Pons (tissue), 1 donor: ENCODE measurements at places on chromosomes 6 and 20.

- DNase-seq, result no peak
These were observed 29.3 kb downstream of the PYGB start for GRCh38 chr20:25277051-25277801.

- DNase-seq, result peak; percentile 72
These were observed 15.5 kb upstream of the CLDN20 start for GRCh38 chr6:155248008-155249001.

DNA sequence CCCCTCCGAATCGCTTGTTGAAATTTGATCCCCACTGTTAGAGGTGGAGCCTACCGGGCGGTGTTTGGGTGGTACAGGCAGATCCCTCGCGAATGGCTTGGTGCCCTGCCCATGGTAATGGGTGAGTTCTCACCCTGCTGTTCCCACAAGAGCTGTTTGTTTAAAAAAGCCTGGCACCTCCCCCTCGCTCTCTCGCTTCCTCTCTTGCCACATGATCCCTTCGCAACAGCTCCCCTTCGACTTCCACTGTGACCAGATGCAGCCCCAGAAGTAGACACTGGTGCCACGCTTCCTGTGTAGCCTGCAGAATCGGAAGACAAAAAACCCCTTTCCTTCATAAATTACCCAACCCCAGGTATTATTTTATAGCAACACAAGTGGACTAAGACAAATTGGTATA is 292.2 kb upstream of the QKI start:
- no peak for DNase-seq

- DNase-seq, result no peak
These were observed 64.7 kb upstream of the HS3ST5 start for GRCh38 chr6:114407426-114408035.

DNA sequence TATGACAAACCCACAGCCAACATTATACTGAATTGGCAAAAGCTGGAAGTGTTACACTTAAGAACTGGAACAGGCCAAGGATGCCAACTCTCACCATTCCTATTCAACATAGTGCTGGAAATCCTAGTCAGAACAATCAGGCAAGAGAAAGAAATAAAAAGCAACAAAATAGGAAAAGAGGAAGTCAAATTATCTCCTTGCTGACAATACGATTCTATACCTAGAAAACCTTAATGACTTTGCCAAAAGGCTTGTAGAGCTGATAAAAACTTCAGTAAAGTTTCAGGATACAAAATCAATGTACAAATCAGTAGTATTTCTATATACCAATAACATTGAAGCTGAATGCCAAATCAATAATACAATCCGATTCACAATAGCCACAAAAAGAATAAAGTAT is 32.4 kb downstream of the OR5V1 start:
- DNase-seq, result no peak

DNA sequence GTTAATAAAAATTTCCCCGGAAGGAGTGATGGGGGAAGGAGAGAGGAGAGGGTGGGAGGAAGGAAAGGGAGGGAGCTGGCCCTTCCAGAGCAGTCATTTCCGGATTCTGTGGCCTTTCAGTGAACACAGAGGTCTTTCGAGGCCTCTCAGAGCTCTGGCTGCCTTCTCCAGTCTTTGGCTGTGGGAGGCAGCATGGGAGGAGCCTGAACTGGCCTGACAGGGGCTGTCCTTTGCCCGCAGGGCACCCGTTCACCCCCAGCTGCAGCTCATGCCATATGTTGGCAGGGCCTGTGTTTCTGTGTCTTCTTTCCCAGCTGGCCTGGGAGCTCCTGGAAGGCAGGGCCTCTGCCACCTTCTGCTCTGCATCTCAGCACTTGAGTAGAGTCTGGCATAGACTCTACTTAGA is 95.5 kb downstream of the PPP1R14C start:
- DNase-seq, result no peak

- peak; percentile 67 for DNase-seq
These were observed 26.7 kb upstream of the TFAP2B start for GRCh38 chr6:50791900-50792508.

DNA sequence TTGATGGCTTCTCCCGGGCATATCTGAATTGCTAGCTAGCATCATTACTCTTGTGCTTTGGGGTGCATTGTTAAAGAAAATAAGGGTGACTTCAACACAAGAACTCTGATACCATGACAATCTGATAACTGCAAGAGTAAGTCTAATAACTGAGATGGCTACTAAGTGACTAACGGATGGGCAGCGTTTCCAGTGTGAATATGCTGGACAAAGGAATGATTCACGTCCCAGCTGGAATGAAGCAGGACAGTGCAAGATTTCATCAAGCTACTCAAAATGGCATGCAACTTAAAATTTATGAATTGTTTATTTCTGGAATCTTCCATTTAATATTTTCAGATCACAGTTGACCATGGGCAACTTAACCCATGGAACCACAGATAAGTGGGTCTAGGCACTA is 31.7 kb downstream of the MOXD1 start:
- DNase-seq, result peak; percentile 71

DNA sequence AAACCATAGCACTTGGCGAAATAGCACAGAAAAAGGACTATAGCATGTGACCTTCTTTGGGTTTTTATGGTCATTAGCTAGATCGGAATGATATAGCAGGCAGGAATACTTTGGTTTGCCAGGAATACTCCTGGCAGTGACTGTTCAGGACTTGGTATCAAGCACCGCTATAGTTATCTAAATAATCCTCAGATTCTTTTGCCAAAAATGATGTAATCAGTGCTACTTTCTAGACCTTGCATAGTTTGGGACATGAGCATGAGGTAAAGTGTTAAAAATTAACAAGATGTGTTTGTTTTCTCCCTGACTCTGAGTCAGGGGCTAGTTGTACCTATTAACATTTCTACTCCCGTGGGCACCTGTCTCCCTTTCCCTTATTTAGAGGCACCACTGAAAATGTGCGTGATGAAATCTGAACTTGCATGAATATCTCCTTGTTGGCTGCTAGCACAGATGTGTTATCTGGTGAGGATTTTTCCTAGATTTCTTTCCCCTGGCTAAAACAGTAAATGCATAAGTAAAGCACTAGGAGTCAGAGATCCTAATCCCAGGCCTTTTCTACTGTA is 511.0 kb downstream of the CDKAL1 start:
- no peak for DNase-seq

- no peak for DNase-seq
These were observed 674.9 kb downstream of the HDGFL1 start for GRCh38 chr6:23244300-23244699.

DNA sequence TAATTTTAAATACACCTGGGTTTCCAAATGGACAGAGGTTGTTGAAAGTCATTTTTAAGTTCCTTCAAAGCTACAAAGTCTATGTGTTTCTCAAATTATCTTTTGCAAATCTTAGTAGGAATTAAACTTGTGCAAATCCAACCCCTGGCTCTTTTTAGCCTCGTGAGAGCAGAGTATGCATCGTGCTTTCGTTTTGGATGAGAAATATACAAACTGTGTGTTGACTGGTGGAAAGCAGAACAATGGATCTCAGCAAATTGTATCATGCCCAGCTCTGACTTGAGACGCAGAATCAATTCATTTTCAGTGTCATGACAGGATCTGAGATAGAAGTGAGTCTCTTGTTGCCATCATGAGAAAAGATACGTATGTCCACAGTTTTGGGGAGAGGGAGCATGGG is 542.4 kb upstream of the FLRT3 start:
- peak; percentile 35 for DNase-seq

DNA sequence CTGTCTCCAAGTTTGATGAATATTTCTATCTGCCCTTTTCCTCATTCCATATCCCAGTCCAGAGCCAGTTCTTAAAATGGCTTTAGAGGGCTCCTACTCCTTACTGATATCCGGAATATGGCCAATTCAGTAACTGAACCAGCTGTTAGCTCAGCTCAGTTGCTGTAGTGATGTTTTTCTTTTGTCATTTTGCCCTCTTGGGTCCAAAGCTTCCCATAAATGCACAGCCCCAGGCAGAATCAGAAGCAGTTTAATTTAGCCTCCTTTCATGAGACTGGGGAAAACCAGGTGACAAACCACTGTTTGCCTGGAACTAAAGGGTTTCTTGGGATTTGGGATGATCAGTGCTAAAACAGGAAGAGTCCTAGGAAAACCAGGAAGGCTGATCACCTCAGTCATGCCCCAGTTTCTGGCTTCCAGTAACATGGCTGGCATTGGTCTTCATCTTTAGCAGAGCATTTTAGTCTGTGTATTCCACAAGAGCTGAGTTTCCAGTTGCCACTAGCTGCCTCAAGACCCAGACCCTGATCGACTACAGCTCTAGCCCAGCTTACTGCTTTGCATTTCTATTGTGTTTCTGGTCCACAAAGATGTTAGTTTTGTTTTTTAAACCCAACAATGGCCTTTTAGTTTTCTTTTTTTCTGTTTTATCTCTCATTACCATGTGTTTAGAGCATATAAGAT is 40.6 kb upstream of the REV3L start:
- DNase-seq, result peak; percentile 57

GRCh38 chr6:21502682-21503081 is 90.9 kb upstream of the SOX4 start:
- no peak for DNase-seq

GRCh38 chr20:57583289-57584257 is 22.7 kb downstream of the PCK1 start:
- DNase-seq, result no peak

DNA sequence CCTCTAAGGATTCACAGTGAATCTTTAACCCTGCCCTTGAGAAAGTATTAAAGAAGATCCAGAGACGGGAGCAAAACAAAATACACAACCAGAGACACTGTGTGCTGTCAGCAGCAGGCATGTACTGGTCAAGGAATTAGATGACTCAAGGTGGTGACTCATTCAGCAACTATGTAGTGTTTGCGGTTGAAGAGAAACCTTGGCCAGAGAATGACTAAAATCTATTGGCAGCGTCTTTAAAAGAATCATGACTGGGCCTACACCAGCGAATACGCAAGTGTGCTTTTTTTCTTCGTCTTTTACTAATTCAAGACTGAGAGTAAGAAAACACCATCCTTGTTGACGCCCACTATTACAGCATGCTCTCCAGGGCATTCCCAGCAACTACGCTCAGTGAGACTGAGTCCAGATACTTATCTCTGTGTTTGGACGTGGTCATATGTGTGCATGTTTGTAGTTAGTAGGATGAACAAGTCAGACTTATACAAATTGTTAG is 72.4 kb upstream of the BACH2 start:
- peak; percentile 51 for DNase-seq

DNA sequence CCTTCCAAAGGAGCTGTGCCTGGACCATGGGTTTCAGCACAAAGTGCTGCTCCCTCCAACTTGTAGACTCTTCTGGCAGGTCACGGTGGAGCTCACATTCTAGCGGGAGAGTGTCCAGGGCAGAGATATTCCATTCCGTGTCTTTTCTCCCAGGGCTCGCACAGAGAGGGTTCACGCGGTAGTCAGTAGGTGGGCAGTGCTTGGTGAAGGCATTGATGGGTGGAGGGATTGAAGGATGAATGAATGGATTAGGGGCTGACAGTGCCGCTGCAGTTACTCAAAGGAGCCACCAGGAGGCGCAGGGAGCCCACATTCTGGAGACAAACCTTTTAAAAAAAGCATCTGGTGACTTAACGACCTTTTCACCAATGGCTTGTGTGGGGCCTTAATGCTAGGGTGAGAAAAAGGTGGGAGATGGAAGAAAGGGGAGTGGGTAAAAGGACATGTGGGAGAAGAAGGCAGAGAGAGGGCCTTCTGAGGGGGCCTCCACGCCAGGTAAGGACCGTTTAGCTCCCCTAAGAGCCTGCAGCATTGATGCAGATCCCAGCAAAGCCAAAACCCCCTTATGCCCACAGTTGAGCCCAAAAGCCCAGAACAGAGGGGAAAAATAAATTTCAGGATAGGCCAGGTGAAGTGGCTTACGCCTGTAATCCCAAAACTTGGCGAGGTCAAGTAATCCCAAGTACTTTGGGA is 17.5 kb upstream of the FAM110A start:
- DNase-seq, result peak; percentile 42

GRCh38 chr20:44896583-44896982 is 11.1 kb downstream of the YWHAB start:
- peak; percentile 52 for DNase-seq

GRCh38 chr6:64591676-64592036 is 956.1 kb downstream of the PHF3 start:
- DNase-seq, result no peak

DNA sequence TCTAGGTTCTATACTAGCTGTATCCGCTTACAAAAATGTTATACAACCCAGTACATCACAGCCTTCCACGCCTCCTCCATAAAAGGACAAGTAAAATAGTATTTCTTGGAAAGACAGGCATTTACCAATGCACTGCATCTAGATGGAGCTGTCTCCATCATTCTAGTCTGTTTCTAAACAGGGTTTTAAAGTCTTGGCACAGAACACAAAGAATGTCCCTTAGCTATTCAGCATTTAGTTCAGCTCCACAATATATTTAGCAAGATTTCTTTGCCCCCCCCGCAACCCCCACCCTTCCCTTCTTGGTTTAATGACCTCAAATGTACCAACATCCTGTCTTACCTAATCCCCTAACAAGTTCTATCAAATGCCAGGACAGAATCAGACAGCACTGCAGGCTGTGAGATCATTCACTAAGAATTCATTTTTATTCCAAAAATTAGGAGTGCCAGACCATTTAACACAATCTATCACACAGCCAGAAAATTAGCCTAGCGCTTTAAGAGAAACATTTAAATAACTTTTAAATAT is 198.6 kb downstream of the BACH2 start:
- DNase-seq, result peak; percentile 89

GRCh38 chr20:58542411-58543095 is 27.4 kb upstream of the APCDD1L start:
- no peak for DNase-seq

DNA sequence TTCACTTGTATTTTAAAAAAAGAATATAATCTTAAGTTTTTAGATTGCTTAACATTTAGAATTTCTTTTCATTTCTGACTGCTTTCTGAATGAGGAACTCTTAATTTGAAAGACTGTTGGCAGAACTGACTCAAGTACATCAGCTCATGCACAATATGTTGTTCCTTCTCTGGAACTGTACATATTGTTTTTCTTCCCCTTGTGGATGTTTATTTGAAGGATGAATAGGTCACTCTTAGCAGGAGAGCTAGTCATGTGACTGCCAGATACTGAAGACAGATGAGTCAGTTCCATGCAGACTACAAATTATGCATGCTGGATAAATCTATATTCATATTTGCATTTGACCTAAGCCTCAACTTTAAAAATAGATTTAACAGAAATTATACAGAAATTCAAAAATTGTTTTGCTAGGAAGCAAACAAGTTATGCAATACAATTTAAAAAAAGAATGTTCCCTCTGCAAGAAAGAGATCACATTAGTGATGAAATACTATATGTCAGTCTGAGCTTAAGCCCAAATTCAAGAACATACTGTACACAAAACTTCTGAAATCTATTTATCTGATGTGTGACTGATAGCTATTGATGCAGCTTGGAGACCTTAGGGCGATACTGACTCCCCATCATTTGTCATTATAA is 1274.9 kb upstream of the GJE1 start:
- peak; percentile 65 for DNase-seq

- no peak for DNase-seq
These were observed 62.7 kb downstream of the TAF4 start for GRCh38 chr20:62002882-62003480.
